ENCODE measurements at places on chromosomes 12 and 14.
A peak's percentile ranks its signal among the peaks of the same experiment; 100 is the strongest.

DNA sequence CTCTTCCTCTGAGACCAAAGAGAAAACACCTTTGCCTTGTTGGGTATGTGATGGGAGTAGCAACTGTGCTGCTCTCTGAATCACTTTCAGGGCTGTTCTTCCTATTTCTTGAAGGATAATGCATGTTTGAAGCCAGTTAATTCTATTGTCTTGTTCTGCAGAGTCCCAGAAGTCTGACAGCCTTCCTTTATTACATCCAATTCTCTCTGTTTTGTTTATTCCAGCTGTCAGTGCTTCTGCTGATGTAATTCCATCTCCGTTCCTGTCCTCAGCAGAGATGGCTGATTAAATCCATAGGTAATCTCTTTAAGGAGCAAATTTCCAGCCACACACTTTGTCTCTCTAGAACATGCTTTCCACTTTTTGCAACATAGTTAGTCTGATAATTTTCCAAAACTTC is 59.7 kb downstream of the MGAT4C start:
- no peaks in the 10 kb centered on the region for H3K36me3 ChIP-seq
- DNase-seq = no peak
- H3K27me3 ChIP-seq = no peaks in the 10 kb centered on the region
- no peaks in the 10 kb centered on the region for H3K4me1 ChIP-seq
- H3K4me3 ChIP-seq = no peak overlapping the region

DNA sequence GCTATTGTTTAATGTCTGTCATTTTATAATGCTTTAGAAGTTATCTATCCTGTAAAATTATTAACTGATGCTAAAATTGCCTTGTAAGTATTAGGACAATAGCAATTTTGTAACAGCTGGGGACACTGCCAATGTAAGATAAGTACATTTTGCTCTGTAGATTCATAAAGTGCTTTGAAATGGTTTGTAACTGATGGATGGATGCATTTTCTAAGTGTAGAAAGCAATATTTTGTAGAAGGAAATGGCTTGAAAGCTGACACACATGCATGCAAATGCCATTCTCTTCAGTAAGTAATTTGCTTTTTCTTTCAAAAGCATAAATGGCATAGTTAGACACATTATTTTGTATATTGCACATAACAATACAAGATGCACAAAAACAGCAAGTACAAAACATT is 129.8 kb downstream of the FOXG1 start:
- H3K27me3 ChIP-seq = no peaks in the 10 kb centered on the region
- no peaks in the 10 kb centered on the region for H3K4me1 ChIP-seq
- no peaks in the 10 kb centered on the region for H3K36me3 ChIP-seq
- DNase-seq = no peak
- no peak overlapping the region for H3K27ac ChIP-seq
- no peak overlapping the region for H3K4me3 ChIP-seq

DNA sequence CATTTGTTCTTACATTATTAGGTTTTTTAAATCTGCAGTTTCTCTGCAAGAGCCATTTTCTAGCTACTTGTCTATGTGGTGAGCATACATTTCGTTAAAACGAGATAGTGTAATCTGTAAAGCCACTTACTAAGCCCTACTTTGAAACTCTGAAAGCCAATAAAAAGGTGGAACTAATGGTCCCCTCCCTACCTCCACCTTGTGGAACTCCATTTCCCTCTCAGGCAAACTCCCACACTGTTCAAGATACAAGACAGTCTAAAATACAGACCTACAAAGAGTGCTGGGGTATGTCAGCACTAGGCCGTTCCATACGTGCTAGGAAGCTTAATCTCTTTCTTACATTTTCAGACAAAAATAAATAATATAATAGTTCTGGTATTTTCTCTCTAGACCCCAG is 74.1 kb downstream of the DUSP6 start:
- no peak overlapping the region for H3K27ac ChIP-seq
- no peak for DNase-seq
- H3K4me3 ChIP-seq = no peak overlapping the region
- H3K4me1 ChIP-seq = no peaks in the 10 kb centered on the region

DNA sequence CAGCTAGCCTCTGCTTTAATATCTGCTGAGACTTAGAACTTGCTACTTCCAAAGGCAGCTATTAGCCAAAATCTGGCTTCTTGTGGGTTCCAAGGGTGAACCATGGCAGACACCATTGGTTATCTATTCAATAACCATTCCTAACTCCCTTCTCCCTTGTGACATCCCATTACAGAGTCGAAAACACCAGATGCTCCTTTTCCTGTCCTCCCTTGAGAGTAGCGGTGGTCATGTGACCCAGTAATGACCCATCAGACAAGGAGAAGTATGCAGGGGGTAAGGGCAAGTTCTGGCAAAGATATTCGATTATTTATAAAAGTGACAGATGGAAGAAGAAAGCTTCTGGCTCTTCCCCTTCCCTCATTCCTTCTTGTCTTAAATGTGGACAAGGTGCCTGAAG is 20.1 kb downstream of the TGFB3 start:
- no peak overlapping the region for H3K27ac ChIP-seq
- DNase-seq = no peak
- no peaks in the 10 kb centered on the region for H3K27me3 ChIP-seq
- H3K36me3 ChIP-seq = no peaks in the 10 kb centered on the region

GRCh38 chr14:95759941-95760340 is 46.0 kb upstream of the TCL1A start:
- no peaks in the 10 kb centered on the region for H3K27me3 ChIP-seq
- H3K4me3 ChIP-seq = no peak overlapping the region
- DNase-seq = no peak
- no peak overlapping the region for H3K27ac ChIP-seq
- no peaks in the 10 kb centered on the region for H3K36me3 ChIP-seq

DNA sequence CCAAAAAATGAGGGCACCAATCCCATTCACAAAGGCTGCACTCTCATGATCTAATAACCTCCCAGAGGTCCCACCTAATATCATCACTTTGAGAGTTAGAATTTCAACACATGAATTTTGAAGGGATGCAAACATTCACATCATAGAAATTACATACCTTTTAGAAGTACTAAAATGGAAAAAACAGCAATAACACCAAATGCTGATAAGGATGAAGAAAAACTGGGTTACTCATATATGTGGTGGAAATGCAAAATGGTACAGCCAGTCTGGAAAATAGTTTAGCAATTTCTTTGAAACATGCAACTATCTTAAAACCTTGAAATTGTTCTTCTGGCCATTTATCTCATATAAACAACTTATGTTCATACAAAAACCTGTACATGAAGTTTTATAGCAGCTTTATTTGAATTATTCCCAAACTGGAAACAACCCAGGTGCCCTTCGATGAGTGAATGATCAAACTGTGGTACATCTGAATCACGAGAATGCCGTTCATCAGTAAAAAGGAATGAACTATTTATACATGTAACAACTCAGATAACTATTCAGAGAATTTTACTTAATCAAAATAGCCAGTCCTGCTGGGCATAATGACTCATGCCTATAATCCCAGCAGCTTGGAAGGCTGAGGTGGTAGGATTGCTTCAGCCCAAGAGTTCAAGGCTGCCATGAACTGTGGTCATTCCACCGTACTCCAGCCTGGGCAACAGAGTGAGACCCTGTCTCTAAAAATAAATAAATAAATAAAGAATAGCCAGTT is 109.4 kb upstream of the SSTR1 start:
- DNase-seq = no peak
- H3K36me3 ChIP-seq = no peaks in the 10 kb centered on the region
- no peak overlapping the region for H3K27ac ChIP-seq
- H3K4me1 ChIP-seq = no peaks in the 10 kb centered on the region
- H3K4me3 ChIP-seq = no peak overlapping the region

DNA sequence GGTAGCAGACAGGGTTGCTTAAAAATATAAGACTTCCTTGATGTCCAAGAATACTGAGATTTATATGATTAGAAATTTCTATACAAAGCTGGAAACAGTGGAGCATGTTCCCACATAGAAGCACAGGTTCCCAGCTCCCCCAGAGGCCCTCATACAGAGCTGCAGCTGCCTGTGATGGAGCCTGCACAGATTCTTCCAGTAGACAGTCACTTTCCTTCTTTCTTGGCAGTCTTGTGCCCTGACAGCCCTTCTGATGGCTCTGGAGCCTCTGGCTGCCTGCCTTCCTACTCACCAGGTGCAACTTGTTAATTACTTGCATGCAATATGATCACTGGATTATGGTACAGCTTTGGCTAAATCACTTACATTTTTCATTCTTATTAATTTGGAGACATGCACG is 44.4 kb downstream of the BICD1 start:
- no peaks in the 10 kb centered on the region for H3K27me3 ChIP-seq
- no peak overlapping the region for H3K4me3 ChIP-seq
- no peaks in the 10 kb centered on the region for H3K4me1 ChIP-seq
- DNase-seq = no peak

- DNase-seq = no peak
- H3K27ac ChIP-seq = no peak overlapping the region
- peaks cover 2% of the 10 kb centered on the region for H3K4me1 ChIP-seq
- H3K27me3 ChIP-seq = no peaks in the 10 kb centered on the region
- H3K36me3 ChIP-seq = no peaks in the 10 kb centered on the region
Measured at GRCh38 chr14:20472536-20473169, 3.4 kb downstream of the PNP start.

DNA sequence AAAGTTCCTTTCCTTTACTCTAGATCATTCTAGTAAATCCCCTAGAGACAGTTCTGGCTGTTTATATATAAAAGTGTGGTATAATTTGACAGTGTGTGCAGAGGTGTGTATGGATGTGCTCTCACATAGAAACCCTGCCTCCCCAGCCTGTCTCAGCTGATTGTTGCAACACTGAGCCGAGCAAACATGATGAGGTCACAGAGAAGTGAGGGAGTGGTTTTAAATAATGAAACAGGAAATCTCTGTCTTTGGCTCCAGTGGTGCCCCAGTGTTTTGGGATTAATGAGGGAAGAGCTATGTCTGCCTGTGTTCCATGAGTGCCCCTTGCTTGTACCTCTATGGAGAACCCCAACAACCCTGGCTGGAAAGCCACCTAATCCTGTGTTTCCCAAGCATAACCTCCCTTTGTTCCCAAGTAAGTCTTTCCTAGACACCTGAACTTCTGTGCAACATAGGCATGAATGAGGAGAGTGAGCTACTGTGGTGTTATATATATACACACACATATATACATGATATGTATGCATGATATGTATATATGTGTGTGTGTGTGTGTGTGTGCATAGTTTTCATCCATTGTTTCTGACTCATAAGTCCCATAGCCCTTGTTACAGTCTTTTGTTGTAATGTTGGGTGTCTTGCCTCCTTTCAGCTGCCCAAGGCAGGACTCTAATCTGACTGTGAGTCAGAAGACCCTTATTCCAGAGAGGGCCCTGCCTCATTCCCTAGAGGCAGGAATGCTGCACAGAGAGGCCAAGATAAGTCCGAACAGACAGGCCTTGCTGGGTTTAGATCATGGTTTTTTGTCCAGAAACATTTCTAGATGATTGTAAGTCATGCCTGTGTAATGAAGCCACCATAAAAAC is 18.0 kb downstream of the TRAF3 start:
- H3K27me3 ChIP-seq = no peaks in the 10 kb centered on the region
- no peak overlapping the region for H3K27ac ChIP-seq
- H3K36me3 ChIP-seq = no peaks in the 10 kb centered on the region
- no peak for DNase-seq
- H3K4me1 ChIP-seq = peaks cover 3% of the 10 kb centered on the region

DNA sequence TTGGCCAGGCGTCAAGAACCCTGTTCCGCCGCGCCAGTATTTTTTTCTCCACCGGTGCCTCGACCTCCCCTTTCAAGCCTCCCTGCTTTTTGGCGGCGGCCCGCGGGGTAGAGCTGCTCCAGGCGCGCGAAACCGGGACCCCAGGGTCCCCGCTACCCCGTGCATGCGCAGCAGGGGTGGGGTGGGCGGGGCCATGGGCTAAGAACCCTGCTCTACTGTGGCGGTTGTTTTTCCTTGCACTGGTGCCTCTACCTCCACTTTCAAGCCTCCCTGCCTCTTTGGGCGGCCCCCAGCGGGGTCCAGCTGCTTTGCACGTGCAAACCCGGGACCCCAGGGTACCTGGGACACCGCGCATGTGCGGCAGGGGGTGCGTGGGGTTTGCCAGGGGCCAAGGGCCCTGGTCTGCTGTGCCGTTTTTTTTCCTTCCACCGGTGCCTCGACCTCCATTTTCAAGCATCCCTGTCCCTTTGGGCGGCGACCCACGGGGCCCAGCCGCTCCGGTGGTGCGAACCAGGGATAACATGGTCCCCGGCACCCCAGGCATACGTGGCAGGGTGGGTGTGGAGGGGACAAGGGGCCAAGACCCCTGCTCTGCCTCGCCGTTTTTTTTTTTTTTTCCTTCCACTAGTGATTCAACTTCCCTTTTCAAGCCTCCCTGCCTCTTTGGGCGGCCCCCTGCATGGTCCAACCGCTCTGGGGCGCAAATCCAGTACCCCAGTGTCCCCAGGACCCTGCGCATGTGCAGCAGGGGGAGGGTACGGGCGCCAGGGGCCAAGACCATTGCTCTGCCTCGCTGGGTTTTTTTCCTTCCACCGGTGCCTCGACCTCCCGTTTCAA is 326.8 kb downstream of the ALG10 start:
- no peak for DNase-seq
- H3K27ac ChIP-seq = no peak overlapping the region
- no peaks in the 10 kb centered on the region for H3K36me3 ChIP-seq
- no peaks in the 10 kb centered on the region for H3K27me3 ChIP-seq
- no peak overlapping the region for H3K4me3 ChIP-seq
- H3K4me1 ChIP-seq = no peaks in the 10 kb centered on the region

DNA sequence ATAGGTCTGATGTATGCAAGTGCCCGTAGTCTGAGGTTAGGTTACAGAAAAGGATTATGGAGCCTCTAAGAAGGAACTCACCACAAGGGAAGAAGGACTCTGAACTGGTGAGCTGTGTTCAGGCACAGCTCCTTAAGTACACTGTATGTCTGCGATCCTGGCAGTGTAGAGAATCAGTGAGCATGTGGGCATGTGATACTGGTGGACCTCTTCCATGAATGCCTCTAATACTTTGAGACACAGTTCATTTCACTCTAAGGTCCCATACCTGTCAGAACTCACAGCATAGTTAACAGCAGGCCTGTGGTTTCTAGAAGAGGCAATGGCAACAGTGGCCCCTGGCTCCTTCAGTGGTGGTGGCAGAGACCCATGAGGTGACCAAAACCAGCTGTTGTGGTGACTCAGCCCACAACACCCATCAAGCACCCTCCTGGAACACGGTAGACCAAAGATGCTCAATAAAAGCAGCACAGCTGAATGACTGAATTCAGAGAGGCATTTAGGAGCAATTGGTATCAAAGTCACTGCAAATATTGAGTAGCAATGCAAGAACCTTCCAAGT is 6.9 kb upstream of the OR6J1 start:
- no peak overlapping the region for H3K4me3 ChIP-seq
- H3K36me3 ChIP-seq = no peaks in the 10 kb centered on the region
- H3K4me1 ChIP-seq = no peaks in the 10 kb centered on the region
- no peak overlapping the region for H3K27ac ChIP-seq
- H3K27me3 ChIP-seq = no peaks in the 10 kb centered on the region

DNA sequence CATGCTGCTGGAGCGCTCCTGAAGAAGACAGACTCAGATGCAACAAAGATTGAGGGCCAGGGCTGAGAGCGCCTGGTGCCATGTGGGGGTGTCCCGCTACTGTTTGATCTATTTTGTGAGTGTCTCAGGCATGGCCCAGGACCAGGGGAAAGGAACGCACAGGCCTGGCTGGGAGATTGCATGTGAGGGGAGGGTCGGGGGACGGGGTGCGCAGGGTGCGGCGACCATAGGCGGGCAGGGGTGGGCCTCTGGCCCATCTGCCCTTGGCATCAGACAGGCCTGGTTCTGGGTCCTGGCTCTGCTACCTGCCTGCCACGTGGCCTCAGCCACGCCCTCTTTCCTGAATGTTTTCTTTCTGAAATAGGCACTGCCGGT is 47.5 kb downstream of the BEGAIN start:
- no peaks in the 10 kb centered on the region for H3K27me3 ChIP-seq
- H3K4me1 ChIP-seq = no peaks in the 10 kb centered on the region
- H3K4me3 ChIP-seq = no peak overlapping the region
- peak; percentile 7 for DNase-seq
- no peak overlapping the region for H3K27ac ChIP-seq
- no peaks in the 10 kb centered on the region for H3K36me3 ChIP-seq
